SJSA1 (cell line): ENCODE measurements at places on chromosomes 11 and 22. TPM values are rescaled to one million over a fixed set of nuclear protein-coding genes. Genes with fewer than 3 reads are reported as not detected.

- H3K36me3 ChIP-seq, result 0 out of 2 replicates have a peak, but pooled peaks cover 6% of the 10 kb centered on the region
- peaks cover 37% of the 10 kb centered on the region for H3K4me1 ChIP-seq
- peak; percentile 89 for DNase-seq
- H3K27ac ChIP-seq, result peak overlapping the region; percentile 94
- no peak overlapping the region for H3K4me3 ChIP-seq
- no peaks in the 10 kb centered on the region for H3K27me3 ChIP-seq
These were observed 8.0 kb upstream of the ESAM start for GRCh38 chr11:124769806-124770774.

GRCh38 chr11:129861702-129862522 is 33.5 kb downstream of the NFRKB start:
- H3K4me3 ChIP-seq, result peak overlapping the region; percentile 28
- no peaks in the 10 kb centered on the region for H3K27me3 ChIP-seq
- peaks cover 16% of the 10 kb centered on the region for H3K36me3 ChIP-seq
- peak overlapping the region; percentile 94 for H3K27ac ChIP-seq
- H3K4me1 ChIP-seq, result peaks cover 28% of the 10 kb centered on the region
- peak; percentile 90 for DNase-seq

Gene OR6A2
- not detected in 2 replicates for total RNA-seq

Gene LAYN
- 94.6 and 104 TPM in 2 replicates for total RNA-seq

- H3K36me3 ChIP-seq, result no peaks in the 10 kb centered on the region
- H3K4me3 ChIP-seq, result no peak overlapping the region
- no peaks in the 10 kb centered on the region for H3K27me3 ChIP-seq
- DNase-seq, result no peak
- peaks cover 12% of the 10 kb centered on the region for H3K4me1 ChIP-seq
These were observed 15.2 kb downstream of the MIF start for GRCh38 chr22:23909296-23909898.

- peaks cover 39% of the 10 kb centered on the region for H3K36me3 ChIP-seq
- H3K27me3 ChIP-seq, result no peaks in the 10 kb centered on the region
- no peak overlapping the region for H3K27ac ChIP-seq
These were observed 6.3 kb downstream of the HTATIP2 start for GRCh38 chr11:20369826-20370225.

Gene OR10A2
- not detected in 2 replicates for total RNA-seq

- H3K36me3 ChIP-seq, result no peaks in the 10 kb centered on the region
- no peak for DNase-seq
- peaks cover 24% of the 10 kb centered on the region for H3K27me3 ChIP-seq
- H3K4me3 ChIP-seq, result no peak overlapping the region
- H3K27ac ChIP-seq, result no peak overlapping the region
These were observed 18.2 kb downstream of the EPS8L2 start for GRCh38 chr11:724049-724777.

DNA sequence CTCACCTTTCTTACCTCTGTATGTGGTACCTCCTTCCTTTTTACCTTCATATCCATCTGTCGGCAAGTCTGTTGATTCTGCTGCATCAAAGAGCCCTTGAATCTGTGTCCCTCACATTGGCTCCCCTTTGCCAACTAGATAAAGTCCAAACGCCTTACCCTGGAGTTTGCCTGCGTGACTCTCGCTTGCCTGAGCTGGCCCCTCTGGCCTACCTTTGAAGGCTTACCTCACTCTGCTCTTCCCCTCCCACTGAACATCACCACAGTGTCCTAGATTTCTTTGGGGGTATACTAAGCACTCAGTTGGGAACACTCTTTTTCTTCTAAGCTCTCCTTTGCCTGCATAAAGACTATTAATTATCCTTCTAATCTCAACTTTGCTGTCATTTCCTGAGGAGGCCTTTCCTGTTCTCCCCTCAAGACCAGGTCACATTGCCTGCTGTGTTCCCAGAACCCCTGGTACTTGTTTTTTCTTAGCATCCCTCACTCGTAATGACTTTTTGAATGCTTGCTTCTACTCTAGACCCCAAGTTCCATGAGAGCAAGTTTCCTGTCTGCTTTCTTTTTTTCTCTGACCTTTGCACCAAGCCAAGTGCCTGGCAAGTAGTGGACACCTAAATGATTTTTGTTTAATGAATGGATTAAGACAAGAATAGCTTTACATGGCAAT is 67.8 kb upstream of the ADORA2A start:
- no peak for DNase-seq
- no peaks in the 10 kb centered on the region for H3K27me3 ChIP-seq
- no peak overlapping the region for H3K27ac ChIP-seq
- no peaks in the 10 kb centered on the region; the same call in 1 of the 2 replicates for H3K4me1 ChIP-seq

- no peaks in the 10 kb centered on the region for H3K36me3 ChIP-seq
- no peaks in the 10 kb centered on the region for H3K27me3 ChIP-seq
- H3K27ac ChIP-seq, result no peak within 1 kb of the TSS
- H3K4me1 ChIP-seq, result peaks cover 37% of the 10 kb centered on the region
These were observed at the start of gene TCN2 for GRCh38 chr22:30606455-30607299. Gene TCN2, plus strand, starts transcription at chr22:30607174. Its CDS starts 158 bp downstream, at chr22:30607332.

DNA sequence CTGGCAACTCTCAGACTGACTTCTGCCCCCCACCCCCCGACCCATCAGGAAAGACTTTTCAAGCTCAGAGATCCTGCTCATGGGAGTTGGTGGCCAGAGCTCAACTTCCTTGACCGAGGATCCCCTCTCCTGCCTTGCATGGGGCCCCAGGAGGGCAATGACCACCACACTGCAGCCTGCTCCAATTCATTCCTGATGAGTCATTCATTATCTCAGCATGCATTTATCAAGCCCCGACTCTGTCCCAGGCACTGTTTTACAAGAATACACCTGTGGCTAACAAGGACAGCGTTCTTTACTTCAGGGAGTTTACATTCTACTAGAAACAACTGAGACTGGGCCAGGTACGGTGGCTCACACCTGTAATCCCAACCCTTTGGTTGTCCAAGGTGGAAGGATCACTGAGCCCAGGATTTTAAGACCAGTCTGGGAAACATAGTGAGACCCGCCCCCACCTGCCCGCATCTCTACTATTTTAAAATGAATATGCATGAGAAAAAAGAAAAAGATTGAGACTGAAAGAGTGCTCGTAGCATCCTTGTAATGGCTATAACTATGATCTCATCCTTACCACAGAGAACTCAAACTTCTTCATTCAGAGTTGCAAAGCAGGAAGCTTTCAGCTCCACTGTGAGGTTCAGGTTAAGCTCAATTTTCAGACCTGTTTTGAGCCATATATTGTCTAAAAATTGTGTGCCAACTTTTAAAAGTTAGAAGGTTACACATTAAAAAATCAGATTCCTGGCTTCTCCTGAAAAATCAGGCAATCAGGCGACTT is 60.4 kb downstream of the FEZ1 start:
- H3K27me3 ChIP-seq, result no peaks in the 10 kb centered on the region
- no peak overlapping the region for H3K27ac ChIP-seq
- H3K4me3 ChIP-seq, result no peak overlapping the region
- no peak for DNase-seq
- no peaks in the 10 kb centered on the region for H3K36me3 ChIP-seq

Gene LRRC4C
- not detected in 2 replicates for total RNA-seq

GRCh38 chr11:77042111-77042726 is 8.0 kb downstream of the B3GNT6 start:
- H3K27ac ChIP-seq, result no peak overlapping the region
- peaks cover 28% of the 10 kb centered on the region for H3K4me1 ChIP-seq
- no peaks in the 10 kb centered on the region for H3K27me3 ChIP-seq
- no peak for DNase-seq
- no peaks in the 10 kb centered on the region for H3K36me3 ChIP-seq

DNA sequence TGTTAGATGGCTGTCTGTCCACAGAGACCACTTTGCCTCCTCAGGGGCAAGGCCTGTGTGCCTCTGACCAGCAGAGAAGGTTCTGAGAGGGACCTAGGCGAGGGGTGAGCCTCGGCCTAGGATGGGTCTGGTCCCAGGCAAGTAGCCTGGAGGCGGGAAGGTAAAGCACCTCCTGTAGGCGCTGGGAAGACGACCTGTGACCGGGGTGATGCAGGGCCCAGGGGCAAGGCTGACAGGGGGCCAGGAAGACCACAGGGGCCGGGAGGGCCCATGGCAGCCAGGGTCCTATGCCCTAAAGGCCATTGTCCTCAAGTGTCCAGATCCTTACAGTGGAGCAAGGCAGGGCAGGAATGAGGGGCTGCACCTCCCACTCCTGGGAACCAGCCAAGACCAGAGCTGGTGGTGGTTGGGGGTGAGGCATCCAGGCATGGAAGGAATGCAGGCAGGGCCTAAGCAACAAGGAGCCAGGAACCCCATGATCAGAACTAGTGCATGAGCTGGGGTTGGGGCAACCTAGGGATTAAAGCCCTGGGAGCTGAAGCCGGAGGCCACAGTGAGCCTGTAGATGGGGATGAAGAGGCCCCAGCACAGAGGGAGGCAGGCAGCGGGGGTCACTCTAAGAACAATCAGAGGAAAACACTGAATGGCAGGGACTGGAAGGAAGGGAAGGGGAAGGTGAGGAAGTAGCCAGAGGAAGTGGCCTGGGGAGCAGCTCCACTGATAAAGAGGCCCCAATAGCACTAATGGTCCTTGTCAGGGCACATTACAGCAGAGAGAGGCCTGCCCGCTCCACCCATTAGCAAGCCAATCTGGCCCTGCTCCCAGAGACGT is 32.9 kb upstream of the KLHL35 start:
- no peaks in the 10 kb centered on the region for H3K36me3 ChIP-seq
- H3K4me1 ChIP-seq, result no peaks in the 10 kb centered on the region
- no peak overlapping the region for H3K27ac ChIP-seq
- H3K27me3 ChIP-seq, result no peaks in the 10 kb centered on the region
- no peak for DNase-seq
- no peak overlapping the region for H3K4me3 ChIP-seq

GRCh38 chr11:108207683-108208060 is 14.8 kb downstream of the NPAT start:
- DNase-seq, result no peak
- H3K4me1 ChIP-seq, result no peaks in the 10 kb centered on the region
- H3K36me3 ChIP-seq, result peaks cover 5% of the 10 kb centered on the region
- H3K27ac ChIP-seq, result no peak overlapping the region

Gene CBY1
- total RNA-seq, result 8.8 and 13.5 TPM in 2 replicates

DNA sequence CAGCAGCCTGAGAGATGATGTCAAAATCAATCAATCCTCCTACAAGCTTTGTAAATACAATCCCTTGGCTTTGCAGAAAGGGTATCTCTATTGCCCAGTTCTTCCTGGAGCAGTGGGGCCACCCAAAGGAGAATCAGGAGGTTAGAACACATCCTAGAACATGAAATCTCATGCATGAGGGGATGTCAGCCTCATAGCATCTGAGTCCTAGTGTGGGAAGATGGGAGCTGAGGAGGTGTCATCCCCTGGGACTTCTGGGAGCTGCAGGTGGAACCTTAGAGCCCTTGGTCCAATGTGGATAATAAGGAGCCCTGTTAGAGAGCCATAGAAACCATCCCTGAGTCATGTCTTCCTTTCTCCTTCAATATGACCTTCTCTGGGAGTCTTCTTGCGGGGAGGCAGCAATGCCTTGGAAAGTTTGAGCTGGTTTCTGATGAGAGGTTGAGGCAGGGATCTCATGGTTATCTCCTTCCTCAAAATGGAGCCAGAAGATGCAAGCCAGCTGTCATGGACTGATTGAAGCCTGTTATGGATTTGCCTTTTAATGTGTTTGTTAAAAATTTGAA is 74.8 kb downstream of the BDNF start:
- no peak overlapping the region for H3K4me3 ChIP-seq
- DNase-seq, result no peak
- H3K36me3 ChIP-seq, result no peaks in the 10 kb centered on the region
- no peak overlapping the region for H3K27ac ChIP-seq
- H3K27me3 ChIP-seq, result no peaks in the 10 kb centered on the region

DNA sequence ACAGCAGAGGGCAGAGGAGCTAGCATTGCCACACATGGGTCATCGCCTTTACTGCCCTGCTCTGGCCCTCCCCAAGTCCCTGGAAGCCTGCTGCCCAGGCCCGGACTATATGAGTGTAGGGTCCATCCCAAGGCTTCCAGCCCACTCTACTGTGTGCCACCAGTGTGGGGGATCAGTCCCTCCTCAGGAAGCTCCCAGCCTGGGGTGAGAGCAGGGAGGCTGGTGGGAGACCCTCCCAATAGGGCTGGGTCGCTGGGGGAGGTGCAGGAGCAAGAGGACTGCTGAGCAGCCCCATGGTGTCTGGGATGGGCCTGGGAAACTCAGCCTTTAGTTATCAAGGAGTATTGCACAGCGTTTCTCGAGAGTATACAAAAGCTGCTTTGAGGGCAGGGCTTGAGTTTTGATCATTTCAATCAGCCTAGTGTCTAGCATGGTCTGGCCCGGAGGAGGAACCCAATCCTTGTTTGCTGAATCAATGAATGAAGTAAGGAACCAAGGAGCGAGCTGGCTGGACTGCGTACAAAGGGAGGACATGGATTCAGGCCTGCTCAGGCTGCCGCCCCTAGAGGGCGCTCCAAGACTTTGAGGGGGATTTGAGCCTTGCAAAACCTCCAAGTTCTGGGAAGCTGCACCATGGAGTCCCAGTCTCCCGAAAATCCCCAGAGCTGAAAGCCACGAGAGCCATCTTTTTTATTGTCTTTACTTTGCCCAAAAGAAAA is 89.0 kb upstream of the PARVA start:
- peaks cover 54% of the 10 kb centered on the region for H3K4me1 ChIP-seq
- peak overlapping the region; percentile 97 for H3K27ac ChIP-seq
- peak; percentile 90 for DNase-seq
- H3K36me3 ChIP-seq, result no peaks in the 10 kb centered on the region

Gene UBASH3B
- 1.2 and 4.0 TPM in 2 replicates for total RNA-seq

GRCh38 chr11:9527481-9528135 is 45.9 kb upstream of the WEE1 start:
- no peaks in the 10 kb centered on the region for H3K27me3 ChIP-seq
- peaks cover 39% of the 10 kb centered on the region for H3K4me1 ChIP-seq
- DNase-seq, result no peak
- no peaks in the 10 kb centered on the region for H3K36me3 ChIP-seq
- H3K27ac ChIP-seq, result peak overlapping the region; percentile 42; the same call in 1 of the 2 replicates
- no peak overlapping the region for H3K4me3 ChIP-seq

DNA sequence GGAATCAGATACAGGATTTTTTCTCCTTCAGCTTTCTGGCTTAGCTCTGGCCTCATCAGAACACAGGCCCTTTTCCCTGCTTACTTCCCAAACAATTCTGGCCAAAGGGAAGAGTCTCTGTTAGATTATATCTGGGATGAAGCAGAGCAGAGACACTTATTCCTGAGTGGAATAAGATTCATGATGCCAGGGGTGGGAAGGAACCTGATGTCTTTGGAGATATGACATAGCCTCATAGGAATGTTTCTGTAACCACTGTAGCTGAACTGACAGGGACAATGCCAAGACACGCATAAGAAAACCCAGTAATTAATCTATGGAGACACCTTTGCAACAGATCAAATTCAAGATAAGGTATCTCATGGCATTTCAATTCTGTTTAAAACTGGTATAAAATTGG is 177.1 kb upstream of the RAG2 start:
- H3K36me3 ChIP-seq, result no peaks in the 10 kb centered on the region
- no peak overlapping the region for H3K27ac ChIP-seq
- no peaks in the 10 kb centered on the region; the same call in 1 of the 2 replicates for H3K27me3 ChIP-seq
- no peaks in the 10 kb centered on the region for H3K4me1 ChIP-seq
- no peak overlapping the region for H3K4me3 ChIP-seq
- no peak for DNase-seq

- peaks cover 17% of the 10 kb centered on the region for H3K36me3 ChIP-seq
- peak overlapping the region; percentile 76 for H3K4me3 ChIP-seq
- DNase-seq, result no peak
- H3K27ac ChIP-seq, result peak overlapping the region; percentile 64
- peaks cover 65% of the 10 kb centered on the region for H3K4me1 ChIP-seq
These were observed 68.7 kb downstream of the ETS1 start for GRCh38 chr11:128518493-128519207.

Gene CST6
- not detected in 2 replicates for total RNA-seq

GRCh38 chr11:6354651-6355485 is 34.6 kb upstream of the CAVIN3 start:
- H3K27me3 ChIP-seq, result no peaks in the 10 kb centered on the region
- H3K27ac ChIP-seq, result peak overlapping the region; percentile 9; the same call in 1 of the 2 replicates
- no peaks in the 10 kb centered on the region for H3K36me3 ChIP-seq
- DNase-seq, result peak; percentile 20
